GM12865 (cell line): ENCODE measurements at places on chromosomes 13 and 19.

DNA sequence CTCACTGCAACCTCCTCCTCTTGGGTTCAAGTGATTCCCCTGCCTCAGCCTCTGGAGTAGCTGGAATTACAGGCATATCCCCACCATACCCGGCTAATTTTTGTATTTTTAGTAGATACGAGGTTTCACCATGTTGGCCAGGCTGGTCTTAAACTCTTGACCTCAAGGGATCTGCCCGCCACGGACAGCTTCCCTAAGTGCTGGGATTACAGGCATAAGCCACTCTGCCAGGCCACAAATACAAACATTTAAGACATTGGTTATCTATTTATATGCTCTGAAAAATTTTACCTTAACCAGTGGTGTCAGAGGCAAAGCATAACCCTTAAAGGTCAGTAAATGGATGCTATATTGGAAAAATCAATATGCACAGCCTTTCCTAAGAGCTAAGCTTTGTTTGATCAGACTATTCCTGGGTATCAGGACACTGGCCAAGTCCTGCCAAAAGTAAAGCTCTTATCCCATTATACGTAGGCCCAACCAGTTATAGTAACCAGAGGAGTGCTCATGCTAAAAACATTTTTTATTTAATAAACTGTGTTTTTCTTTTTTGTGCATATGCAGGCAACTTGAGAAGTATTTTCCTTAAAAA is 56.4 kb upstream of the STARD13 start:
- DNase-seq: no peak

DNA sequence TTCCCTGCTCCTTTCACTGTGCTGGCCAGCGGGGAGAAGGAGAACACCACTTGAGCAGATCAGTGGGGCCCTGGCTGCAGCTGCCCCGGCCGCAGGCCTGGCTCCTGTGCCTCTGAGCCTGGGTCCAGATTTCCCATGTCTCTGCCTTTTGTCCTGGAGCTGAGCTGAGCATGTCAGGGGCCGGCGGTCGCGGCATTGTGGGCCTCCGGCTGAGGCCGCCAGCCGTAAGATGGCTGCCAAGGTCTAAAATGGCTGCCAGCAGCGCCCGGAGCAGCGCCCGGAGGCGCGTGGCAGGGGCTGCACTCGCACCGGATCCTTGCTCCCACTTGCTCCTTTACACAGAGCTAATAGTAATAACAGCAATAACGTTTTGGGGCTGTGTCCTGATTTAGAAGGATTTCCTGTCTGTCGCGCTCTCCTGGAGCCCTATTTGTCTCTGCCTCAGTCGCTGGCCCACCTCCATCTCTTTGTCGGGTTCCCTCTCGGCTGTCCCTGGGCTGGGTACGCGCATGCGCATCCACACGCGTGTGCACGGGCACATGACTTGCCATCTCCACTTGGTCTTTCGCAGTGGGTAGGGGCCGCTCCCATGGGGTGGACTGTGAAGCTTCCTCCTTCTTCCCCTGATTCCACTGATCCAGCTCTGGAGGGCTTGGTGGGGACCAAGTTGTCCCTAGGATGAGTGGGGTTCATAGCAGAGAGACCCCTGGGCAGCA is 32.1 kb downstream of the LYL1 start:
- no peak for DNase-seq

DNA sequence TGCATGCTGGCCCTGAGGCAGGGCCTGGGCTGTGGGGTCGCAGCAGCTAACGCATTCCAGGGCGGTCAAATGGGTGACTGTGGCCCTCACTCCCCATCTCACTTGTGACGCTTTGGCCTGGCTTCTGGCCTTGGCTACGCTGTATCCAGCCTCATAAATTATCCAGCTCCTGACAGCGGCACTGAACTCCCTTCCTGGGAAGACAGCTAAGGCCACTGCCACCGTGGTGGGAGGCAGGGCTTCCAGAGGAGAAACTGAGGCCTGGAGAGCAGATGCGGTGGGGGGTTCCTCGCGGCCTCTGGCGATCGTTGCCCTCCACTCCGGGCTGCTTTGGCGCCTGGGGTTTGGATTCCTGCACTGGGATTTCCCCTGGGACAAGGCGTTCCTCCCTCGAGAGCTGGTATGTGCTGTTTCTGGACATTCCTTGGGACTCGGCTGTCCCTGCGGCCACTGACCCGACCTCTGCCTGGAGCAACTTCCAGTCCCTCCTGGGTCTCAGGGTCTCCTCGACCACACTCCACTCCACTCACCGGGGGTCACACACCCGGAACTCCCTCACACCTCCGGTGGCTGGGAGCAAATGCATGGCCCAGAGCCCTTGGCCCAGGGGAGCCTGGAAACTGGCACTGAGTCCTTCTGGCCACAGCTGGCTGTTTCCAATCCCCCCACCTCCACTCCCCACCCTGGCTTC is 3.4 kb downstream of the TBXA2R start:
- no peak for DNase-seq

DNA sequence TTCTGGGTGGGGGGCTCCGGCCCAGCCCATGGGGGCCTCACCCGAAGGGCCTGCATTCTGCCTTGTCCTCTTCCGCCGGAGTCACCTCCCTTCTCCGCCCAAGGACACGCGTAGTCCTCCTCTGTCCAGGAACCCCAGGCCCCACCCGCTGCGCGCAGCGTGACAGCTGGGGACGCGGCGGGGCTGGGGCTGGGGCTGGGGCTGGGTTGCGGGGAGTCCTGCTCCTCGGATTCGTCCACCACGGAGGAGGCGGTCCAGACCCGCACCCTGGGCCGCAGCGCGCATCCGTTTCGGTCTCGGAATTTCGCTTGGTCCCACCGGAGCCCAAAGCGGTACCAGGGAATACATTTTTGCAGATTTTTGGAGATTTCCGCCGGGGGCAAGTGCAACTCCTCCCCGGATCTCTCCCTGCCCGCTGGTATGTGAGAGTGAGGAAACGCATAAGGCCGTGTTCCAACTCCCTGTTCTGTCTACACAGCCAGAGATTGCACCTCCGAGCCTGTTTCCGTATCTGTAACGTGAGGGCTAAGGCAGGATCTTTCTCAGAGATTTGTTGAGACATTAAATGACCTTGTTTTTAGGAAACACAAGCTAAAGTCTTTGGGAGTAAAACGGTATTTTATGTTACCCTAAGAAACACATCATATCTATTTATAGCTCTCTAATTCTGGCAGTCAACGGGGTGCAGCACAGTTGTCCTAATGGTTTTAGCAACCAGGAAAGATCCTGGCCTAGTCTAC is at the start of gene COX7A1:
COX7A1 (minus strand) TSS at position 96 of the 740 bp plus-strand sequence; CDS start at position 56, 40 bp downstream.
- no peak for DNase-seq

DNA sequence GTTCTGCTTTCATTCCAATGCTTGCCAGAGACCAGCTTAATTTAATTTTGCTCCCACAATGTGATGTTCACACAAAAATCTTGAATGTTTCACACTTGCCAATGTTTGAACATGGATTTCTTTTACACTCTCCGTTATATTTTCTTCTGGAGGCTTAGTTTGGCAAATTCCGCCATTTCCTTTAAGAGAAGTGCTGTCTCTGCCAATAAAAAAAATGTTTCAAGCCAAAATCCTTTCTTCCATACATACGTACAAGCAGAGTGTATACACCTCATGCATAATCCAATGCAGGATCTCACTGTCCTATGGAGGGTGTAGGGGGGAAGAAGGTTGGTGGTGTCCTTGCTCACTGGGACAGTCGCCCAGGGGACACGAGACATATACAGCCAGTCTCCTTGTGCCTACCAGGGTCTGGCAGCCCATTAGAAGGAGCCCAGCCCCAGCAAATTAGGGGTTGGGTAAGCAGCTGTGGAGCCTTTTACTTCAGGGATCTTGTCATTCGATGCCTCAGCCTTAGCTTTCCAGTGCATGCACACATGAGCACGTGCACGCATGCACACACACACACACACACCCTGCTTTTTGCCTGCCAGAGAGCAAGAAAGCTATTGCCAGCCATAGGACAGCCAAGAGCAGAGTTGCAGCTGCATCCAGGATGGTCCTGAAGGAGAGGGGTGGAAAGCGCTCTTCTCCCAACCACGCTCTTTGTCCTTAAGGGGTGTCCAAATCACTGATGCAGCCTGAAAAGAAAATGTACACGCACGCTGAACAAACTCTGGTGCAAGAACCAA is 208.3 kb downstream of the FOXO1 start:
- DNase-seq: no peak

DNA sequence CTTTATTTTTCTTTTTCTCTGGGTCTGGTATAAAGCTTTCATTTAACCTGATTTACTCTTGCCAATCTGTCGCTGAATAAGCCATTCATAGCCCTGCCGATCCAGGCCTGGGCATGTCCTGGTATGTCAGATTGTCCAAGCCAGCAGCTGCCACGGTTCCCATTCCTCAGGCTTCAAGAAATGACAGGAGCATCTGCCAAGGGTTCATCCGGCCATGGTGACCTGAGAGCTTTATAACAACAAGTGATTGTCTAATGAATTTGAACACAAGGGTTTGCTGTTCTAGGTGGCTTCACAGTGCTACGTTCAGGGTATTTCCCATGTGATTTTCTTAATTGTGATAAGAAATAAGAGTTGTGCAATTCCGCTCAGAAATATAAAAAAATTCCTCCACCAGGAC is 20.0 kb downstream of the PNMA8A start:
- DNase-seq: no peak

DNA sequence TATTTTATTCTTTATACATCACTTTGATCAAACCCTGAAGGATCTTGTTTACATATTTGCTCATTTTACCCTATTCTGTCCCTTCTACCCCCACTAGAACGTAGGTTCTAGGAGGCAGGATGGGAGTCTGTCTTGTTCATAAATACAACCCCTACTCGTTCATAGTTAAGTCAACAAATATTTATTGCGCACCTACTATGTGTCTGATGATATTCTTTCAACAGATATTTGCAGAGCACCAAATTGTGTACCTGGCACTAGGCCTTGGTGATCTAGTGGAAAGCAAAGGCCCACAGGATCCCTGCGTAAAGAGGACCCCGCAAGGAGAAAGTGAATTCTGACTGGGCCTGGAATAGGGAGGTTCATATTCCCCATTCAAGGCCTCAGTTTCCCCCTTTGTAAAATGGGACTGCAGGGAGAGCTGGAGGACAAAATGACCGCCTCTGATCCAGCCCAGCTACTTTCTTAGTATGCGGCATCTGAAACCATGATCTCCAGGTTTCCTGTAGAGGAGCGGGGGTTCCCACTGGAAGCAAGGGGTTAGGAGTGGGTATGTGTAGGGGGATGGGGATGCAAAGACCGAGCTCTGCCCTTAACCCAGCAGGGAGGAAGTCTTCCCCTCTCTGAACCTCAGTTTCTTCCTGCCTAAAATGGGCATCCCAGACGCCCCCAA is 534 bp upstream of the GEMIN7 start:
- no peak for DNase-seq

GRCh38 chr13:37889102-37889501 is 19.5 kb upstream of the TRPC4 start:
- DNase-seq: no peak

- DNase-seq: no peak
Observed at GRCh38 chr13:59424661-59425060, 739.1 kb downstream of the DIAPH3 start.

DNA sequence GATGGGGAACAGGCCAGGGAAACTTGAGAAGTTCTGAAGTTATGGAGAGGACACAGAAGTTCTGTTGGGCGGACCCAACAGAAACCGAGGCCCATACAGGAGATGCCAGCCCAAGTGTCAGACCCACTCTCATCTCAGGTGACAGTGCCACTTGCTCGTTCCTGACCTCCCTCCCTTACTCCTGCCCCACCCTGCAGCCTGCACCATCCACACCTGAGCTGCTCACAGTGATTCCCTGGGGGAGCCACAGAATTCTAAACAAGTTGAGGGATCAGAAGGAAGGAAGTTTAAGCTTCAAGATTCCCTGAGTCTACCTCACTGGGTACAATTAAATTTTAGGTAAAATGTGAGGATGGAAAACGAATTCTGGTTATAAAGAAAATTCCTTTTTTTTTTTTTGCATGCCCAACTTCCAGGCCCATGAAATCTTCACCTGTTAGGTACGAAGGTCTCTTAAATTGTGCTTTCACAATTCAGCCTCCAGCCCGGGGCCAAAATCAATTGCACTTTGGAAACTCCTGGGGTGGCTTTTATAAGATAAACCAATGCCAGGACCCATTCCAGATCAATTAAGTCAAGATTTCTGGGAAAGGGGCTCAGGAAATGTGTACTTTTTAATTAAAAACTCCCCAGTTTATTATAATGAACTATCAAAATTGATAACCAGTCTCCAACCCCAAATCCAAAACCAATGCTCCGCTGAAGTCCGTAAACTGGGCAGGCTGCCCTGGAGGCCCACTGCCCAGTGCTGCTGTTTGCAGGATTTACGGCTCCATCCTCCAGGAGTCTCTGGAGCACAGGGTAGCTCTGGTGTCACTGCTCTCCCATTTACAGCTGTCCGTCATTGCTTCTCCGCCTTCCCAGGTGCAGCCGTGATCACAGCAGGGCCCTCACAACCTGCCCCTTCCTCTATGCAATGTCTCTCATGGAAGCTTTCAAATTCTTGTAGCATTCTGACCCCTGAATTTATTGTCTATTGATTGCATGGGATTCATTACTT is 643.5 kb downstream of the UQCRFS1 start:
- no peak for DNase-seq

DNA sequence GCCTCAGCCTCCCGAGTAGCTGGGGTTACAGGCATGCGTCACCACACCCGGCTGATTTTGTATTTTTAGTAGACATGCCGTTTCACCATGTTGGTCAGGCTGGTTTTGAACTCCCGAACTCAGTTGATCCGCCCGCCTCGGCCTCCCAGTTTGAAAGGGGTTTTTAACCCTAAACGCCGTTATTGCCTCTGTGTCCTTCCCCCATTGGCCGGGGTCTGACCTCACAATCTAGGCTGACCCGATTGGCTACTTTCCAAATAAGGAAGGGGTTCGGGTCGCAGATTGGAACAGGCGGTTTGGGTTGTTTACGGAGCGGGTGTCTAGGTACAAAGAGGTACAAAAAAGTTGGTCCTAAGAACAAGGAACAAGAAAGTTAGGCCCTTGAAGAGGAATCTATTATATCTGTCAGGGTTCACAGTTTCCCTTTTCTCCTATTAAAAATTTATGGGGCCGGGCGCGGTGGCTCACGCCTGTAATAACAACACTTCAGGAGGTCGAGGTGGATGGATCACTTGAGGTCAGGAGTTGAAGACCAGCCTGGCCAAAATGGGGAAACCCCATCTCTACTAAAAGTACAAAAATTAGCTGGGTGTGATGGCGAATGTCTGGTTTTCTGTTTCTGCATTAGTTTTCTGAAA is 1.0 kb downstream of the ZNF253 start:
- DNase-seq: peak; percentile 75

DNA sequence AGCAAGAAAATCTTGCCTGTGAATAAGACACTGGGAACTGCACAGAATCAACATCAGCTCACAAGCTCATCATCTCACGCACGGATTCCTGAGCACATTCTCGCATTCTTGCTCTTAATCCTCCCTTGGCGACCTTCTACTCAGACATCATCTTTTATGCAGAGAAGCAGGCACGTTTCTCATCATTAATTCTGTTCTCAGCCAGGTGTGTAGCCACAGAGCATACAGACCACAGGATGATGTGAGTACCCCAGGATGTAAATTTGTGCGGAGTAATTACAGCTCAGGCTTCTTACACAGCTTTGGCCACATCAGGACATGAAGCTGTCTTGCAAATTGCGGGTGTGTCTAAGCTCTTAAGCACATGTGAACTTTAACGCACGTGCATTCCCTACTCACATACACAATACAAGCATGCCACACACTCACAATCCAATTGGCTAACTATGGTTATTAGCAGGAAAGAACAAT is 36.5 kb upstream of the SACS start:
- peak; percentile 84 for DNase-seq
